ENCODE measurements at places on chromosomes 11 and 22. TPM values are rescaled to one million over a fixed set of nuclear protein-coding genes. Genes with fewer than 3 reads are reported as not detected.
A peak's percentile ranks its signal among the peaks of the same experiment; 100 is the strongest.

DNA sequence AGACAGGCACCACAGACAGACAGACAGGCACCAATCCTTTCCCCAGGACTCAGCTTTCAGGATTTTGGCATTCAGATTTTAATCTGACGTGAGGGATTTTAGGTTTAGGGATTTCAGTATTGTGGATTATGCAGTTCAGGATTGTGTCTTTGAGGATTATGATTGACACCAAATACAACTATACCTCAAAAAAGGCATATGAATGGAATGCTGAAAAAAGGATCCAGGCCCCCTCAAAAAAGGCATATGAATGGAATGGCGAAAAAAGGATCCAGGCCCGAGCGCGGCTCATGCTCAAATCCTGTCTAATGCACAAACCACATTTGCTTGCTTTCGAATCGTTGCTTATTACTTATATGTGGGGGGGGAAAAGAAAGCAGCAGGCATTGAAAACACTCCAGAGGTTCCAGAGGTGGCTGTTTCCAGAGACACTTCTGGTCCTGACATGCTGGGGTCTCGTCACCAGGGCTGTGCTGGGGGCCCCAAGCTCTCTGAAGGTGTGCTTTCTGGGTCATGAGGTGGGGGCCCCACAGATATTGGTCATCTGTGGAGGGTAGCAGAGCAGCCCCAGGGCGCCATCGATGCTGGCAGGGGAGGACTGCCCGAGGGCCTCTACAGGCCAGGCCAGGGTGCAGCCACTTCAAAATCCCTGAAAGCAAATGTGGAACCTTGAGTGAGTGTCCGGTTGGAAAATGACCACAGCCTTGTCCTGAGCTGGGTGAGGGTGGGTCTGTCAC, 16.8 kb upstream of the OSBPL5 start:
- no peaks in the 10 kb centered on the region for H3K4me1 ChIP-seq
- H3K4me3 ChIP-seq, result no peak overlapping the region
- no peak for DNase-seq
- peaks cover 10% of the 10 kb centered on the region for H3K27me3 ChIP-seq
- H3K27ac ChIP-seq, result no peak overlapping the region
- H3K36me3 ChIP-seq, result no peaks in the 10 kb centered on the region

DNA sequence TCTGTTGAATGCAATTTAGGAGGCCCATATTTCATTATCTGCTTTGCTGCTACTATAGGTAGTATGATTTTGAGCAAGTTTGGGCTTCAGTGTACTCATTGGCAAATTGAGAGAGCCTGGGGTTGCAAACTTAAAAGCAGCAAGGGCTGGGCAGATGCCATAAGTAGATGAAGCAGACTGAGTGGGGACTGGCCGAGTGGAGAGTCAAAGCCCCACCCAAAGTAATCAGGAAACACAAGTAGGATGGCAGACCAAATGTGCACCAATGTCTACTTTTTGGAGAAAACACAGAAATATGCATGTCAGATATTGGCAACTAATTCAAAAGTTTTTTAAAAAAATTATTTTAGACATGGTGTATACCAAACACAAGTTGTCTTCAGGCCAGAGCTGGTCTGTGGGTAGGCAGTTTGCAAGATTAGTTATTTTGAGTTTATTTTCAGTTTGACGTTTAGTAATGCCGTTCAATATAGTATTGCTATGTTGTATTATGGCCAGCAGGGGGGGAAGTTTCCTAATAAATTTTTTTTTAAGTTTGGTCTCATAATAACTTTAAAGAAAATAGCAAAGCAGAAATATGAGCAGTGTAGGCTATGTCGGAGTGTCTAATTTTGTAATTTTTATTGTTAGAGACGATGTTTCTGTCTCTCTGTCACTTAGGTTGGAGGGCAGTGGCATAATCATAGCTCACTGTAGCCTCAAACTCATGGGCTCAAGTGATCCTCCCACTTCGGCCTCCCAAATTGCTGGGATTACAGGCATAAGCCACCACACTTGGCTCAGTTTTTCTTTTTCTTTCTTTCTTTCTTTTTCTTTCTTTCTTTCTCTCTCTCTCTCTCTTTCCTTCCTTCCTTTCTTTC, 105.1 kb downstream of the HIPK3 start:
- H3K36me3 ChIP-seq, result no peaks in the 10 kb centered on the region
- H3K27ac ChIP-seq, result no peak overlapping the region
- no peaks in the 10 kb centered on the region for H3K27me3 ChIP-seq
- peaks cover 4% of the 10 kb centered on the region for H3K4me1 ChIP-seq

GRCh38 chr11:30435488-30435887, 112.6 kb downstream of the ARL14EP start:
- no peak overlapping the region for H3K4me3 ChIP-seq
- H3K36me3 ChIP-seq, result no peaks in the 10 kb centered on the region
- peaks cover 4% of the 10 kb centered on the region for H3K27me3 ChIP-seq
- no peak overlapping the region for H3K27ac ChIP-seq
- H3K4me1 ChIP-seq, result peaks cover 6% of the 10 kb centered on the region
- DNase-seq, result no peak

DNA sequence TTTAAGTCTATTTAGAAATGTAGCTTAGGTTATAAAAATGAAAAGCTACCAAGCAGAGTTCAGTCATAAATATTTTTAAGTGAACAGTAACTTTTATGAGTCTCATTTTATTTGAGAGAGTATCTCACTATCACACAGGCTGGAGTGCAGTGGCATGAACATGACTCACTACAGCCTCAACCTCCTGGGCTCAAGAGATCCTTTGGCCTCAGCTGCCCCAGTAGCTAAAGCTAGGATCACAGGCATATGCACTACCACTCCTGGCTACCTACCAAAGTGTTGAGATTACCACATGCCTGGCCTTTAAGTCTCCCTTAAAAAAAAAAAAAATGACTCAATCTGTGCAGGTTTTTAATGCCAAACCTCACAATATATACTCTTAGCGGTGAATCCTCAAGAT, 34.7 kb upstream of the CLNS1A start:
- peaks cover 38% of the 10 kb centered on the region for H3K36me3 ChIP-seq
- no peaks in the 10 kb centered on the region for H3K27me3 ChIP-seq
- H3K27ac ChIP-seq, result no peak overlapping the region
- no peak overlapping the region for H3K4me3 ChIP-seq
- no peaks in the 10 kb centered on the region for H3K4me1 ChIP-seq
- DNase-seq, result no peak

- H3K4me1 ChIP-seq, result no peaks in the 10 kb centered on the region
- H3K27ac ChIP-seq, result no peak overlapping the region
- H3K4me3 ChIP-seq, result no peak overlapping the region
- peaks cover 4% of the 10 kb centered on the region for H3K36me3 ChIP-seq
- DNase-seq, result no peak
Observed at GRCh38 chr22:44928136-44928463, 81.7 kb downstream of the PHF21B start.

GRCh38 chr11:6734616-6735015, 37.2 kb downstream of the OR2AG2 start:
- no peaks in the 10 kb centered on the region for H3K27me3 ChIP-seq
- DNase-seq, result no peak

DNA sequence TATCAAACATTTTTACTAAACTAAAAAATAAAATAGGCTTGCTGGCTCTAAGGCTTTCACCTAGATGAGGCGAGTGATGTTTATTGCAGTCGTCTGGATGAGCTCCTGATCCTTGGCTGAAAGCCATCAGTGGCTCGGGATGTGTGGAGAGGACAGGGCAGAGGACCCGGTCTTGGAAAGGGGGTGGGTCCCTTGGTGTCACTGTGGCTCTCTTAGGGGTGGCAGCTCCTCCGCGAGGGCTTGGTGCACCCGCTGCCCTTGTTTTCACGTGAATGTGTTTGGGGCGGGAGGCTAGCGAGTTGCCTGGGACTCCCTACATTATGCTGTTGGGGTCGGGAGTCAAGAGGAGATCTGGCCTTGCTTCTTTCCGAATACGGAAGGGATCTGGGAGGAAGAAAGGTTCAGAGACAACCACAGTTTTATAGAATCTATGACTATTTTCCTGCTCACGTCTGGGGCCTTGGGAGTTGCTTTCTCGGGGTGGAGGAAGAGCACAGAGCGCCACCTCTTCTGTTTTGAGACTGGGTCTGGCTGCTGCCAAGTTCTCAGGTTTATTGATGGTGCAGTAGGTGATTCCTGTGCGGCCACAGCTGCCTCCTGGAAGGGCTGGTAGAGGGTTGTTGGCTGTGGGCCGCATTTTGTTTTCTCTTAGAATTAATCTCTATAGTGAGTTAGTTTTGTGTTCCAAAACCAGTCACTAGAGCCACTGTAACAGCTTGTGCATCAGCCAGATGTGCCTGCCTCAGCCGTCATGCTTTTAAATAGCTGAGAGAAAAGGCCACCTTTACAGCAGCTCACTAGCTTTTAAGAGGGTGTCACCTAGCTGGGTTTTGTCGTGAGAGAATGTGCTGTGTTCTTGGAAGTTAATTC, 12.8 kb downstream of the TBC1D22A start:
- no peak overlapping the region for H3K27ac ChIP-seq
- no peak for DNase-seq
- peaks cover 6% of the 10 kb centered on the region for H3K36me3 ChIP-seq
- H3K27me3 ChIP-seq, result peaks cover 4% of the 10 kb centered on the region

DNA sequence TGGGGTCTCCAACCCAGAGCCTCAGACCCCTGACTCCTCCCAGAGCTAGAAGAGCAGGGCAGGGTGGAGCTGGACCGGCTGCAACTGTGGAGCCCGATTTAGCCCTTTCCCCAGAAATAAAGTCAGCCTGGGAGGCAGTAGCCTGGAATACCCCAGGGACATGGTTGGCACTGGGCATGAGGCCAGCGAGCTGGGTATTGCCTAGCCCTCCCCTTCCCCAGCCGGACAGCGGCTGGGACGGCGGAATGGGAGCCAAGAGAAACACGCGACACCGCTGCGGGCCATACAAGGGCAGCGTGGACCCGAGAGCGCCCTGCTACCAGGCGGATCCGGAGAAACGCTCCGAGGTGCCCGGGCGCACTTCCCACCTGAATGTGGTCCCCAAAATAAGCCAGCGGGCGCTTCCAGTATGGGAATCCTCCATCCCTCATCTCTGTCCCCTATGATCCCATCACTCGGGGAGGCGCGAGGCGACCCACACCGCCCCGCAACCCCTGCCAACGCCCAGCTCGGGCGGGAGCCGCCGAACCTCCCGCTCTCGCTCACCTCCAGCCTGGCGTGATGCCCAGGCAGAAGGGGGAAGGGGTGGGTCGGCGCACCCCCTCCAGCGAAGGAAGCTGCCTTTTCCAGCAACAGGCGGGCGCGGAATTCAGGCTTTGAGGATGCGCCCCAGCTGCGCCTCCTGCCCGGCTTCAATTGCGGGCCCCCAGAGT, 758 bp downstream of the MCAM start:
- no peak overlapping the region for H3K27ac ChIP-seq
- no peak for DNase-seq
- peaks cover 21% of the 10 kb centered on the region for H3K4me1 ChIP-seq
- H3K4me3 ChIP-seq, result peak overlapping the region; percentile 80

GRCh38 chr22:27624042-27624441, 177.5 kb downstream of the MN1 start:
- H3K4me3 ChIP-seq, result no peak overlapping the region
- peaks cover 11% of the 10 kb centered on the region for H3K27me3 ChIP-seq
- no peaks in the 10 kb centered on the region for H3K36me3 ChIP-seq
- H3K4me1 ChIP-seq, result no peaks in the 10 kb centered on the region
- no peak for DNase-seq

SEC14L6 gene
- total RNA-seq, result 1.4 TPM

PARVA gene
- 53.3 TPM for total RNA-seq

RAB3IL1 gene
- 8.9 TPM for total RNA-seq

TSKU gene
- 29.9 TPM for total RNA-seq

CCDC87 gene
- total RNA-seq, result 0.54 TPM

Measured in endothelial cell (in vitro differentiated cells).